ENCODE measurements at places on chromosomes 16 and 17.

DNA sequence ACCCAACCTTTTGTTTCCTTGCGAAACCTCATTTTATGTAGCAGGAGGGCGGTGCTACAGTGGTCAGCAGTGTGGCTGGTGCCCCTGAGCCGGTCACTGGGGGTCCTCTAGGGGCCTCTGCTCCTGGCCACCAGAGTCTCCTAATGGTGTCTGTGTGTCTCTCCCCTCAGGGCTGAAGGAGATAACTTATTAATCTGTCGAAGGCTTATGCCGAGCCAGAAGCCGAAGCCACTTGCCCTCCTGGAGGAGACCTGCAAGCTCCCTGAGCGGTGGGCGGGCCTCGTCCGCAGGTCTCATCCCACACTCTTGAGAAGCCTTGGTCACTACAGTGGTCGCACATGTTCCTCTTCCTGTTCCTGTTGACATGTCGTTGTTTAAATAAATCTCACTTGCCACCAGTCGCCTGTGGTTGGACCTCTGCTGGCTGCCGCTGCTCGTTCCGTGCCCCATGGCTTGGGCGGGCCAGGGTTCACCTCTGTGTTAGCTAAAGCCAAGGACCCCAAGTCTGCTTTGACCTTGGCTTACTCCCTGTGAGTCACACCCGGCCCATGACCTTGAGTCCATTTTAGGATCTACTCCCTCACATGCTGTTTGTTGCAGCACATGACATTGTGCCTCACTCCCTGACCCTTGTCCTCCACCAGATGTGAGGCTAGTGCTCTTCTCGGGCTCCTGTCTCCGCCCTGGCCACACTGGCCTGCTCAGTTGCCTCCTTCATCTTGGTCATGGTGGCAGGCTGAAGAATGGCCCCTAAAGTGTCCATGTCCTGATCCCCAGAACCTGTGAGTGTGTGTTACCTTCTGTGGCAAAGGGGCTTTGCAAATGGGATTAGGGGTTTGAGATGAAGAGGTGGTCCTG is 38.7 kb upstream of the AQP8 start:
- DNase-seq: peak; percentile 31

DNA sequence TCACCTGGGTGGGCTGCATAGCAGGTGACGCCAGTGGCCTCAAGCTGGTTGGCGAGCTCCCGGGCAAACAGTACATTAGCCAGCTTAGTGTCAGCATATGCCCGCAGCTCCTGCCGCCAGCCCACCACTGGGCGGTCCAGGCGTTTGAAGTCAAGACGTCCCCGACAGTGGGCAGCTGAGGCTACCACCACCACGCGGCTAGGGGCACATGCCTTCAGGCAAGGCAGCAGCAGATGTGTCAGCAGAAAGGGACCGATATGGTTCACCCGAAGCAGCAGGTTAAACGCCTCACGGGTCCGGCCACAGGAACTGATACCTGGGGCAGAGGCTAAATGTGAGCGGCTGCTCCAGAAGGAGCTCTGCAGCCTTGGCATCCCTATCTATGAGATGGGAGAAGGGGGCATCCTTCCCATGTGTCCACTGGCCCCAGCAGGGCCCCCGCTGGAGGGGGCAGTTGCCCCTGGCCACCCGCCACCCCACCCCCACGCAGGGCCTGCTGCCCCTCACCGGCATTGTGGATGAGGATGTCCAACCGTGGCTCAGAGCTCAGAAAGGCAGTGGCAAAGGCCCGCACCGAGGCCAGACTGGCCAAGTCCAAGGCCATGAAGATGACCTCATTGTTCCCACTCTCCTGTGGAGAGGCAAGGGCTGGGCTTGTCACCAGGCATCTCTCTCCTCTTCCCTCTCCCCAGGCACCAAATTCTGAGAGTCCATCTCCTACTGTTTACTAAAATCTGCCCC is 1.7 kb downstream of the DHRS13 start:
- DNase-seq: no peak

DNA sequence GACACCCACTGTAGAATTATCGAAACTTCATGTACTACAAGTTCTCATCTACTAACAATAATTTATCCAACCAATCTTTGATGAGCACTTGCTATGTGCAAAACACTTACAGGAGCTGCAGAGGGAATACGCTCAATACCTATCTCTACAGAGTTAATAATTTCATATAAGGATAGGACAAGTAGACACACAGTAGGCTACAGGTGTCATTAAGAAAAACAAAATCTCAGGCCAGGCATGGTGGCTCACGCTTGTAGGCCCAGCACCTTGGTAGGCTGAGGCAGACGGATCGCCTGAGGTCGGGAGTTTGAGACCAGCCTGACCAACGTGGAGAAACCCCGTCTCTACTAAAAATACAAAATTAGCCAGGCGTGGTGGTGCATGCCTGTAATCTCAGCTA is 91.3 kb upstream of the PLEKHM1 start:
- DNase-seq: no peak

- no peak for DNase-seq
These were observed 22.3 kb upstream of the MMD start for GRCh38 chr17:55443904-55444303.

- DNase-seq: no peak
These were observed 201.5 kb downstream of the KCNJ2 start for GRCh38 chr17:70370816-70371215.

DNA sequence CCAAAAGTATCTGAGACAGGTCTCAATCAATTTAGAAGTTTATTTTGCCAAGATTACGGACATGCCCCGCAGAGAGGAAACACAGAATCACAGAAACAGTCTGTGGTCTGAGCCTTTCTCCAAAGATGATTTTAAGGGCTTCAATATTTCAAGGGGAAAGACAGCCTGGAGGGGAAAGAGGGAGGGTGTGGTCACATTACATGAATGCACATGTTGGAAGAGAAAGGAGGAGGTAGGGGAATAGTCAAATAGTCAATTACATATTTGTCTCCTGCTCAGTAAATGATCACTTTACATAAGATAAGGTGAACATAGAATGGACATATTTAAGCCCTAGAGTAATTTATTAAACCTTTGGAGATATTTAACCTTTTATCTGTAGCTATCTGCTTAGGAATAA is 12.3 kb downstream of the UNC45B start:
- DNase-seq: no peak

GRCh38 chr16:13348416-13348815 is 447.0 kb downstream of the SHISA9 start:
- no peak for DNase-seq

- DNase-seq: no peak
These were observed 35.5 kb upstream of the ZC3H18 start for GRCh38 chr16:88534638-88535190.

DNA sequence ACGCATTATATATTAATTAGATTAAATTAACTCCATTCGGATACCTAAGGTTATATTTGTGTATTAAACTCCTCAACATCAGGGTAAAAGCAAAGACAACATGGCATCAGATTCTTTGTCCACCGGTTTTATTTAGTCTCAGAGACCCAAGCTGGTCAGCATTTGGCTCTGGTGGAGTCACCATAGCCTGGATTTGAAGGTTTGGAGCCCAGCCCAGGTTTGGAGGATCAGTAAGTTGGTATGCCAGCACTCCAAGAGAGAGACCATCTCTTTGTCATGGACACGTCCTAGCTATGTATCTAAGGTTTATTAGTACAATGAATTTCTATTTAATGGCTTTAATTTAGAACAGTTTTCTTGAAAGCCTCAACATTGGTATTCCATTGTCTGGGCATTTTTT is 328.4 kb upstream of the RBFOX1 start:
- no peak for DNase-seq

- no peak for DNase-seq
These were observed 60.4 kb downstream of the PLXDC1 start for GRCh38 chr17:39090908-39091665.

- DNase-seq: no peak
These were observed 56.9 kb upstream of the DOC2B start for GRCh38 chr17:238071-238963.

GRCh38 chr17:79001190-79002020 is 8.2 kb downstream of the CANT1 start:
- no peak for DNase-seq

GRCh38 chr17:80845069-80845862 is 146.4 kb upstream of the CHMP6 start:
- DNase-seq: no peak

GRCh38 chr16:72357910-72358309 is 186.0 kb upstream of the PMFBP1 start:
- no peak for DNase-seq

- no peak for DNase-seq
These were observed 22.8 kb downstream of the GLG1 start for GRCh38 chr16:74583926-74584666.

GRCh38 chr17:50051082-50051576 is 4.8 kb upstream of the ITGA3 start:
- DNase-seq: no peak

GRCh38 chr17:51840688-51841087 is 317.8 kb downstream of the CA10 start:
- no peak for DNase-seq

DNA sequence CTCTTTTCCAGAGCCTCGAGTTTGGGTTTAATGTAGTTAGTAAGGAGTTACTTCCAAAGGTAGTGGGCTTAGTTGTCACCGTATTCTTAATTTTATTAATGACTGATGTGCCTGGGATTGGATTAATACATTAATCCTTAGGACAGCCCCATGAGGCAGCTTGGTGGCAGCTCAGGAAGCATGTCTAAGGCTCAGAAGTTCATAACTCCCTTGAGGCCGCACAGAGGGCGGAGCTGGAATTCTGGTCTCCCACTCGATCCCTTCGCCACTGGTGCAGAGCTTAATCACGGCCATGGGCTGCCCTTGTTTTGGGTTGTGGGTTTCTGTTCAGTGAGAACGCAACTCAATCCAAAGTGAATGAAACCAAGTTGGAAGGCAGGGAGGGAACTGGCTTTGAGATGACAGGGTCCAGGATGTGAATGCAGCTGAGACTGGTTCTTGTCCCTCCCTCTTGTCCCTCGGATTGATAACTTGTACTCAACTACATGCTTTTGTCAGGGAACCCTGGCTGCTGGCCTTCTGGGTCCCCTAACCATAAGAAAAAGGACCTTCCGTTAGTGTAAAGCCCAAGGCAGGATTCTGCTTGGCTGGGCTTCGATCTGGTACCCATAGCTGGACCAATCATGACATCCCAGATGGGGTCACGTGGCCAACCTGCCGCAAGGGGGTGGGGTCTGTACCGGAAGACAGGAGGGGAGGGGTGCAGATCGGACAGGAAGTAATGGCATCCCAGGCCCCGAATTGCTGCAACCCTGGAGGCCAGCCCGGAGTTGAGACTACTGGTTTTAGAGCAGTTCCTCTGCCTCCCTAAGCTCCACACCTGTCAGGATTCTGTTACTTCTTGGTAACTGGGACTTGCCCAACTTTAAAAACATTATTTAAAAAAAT is 45.4 kb downstream of the SNX20 start:
- no peak for DNase-seq

DNA sequence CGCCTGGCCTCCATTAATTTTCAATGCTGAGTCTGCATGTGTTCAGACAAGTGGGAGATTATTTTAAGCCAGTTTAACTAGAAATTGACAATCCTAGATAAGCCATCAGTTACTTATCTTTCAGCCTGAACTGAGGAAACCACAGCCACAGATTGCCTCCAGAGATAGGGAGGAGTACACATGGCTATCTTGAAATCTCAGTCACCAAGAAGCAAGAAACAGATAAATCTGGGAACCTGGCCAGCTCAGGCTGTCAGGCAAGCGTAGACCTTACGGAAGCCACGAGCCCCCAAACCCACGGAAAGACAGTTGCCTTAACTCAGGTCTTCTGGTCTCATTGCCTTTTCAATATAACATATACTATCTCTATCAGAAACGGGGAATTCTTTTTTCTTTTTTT is 2.0 kb upstream of the GLG1 start:
- DNase-seq: no peak

- DNase-seq: no peak
These were observed 16.3 kb downstream of the AXIN1 start for GRCh38 chr16:336269-336668.

DNA sequence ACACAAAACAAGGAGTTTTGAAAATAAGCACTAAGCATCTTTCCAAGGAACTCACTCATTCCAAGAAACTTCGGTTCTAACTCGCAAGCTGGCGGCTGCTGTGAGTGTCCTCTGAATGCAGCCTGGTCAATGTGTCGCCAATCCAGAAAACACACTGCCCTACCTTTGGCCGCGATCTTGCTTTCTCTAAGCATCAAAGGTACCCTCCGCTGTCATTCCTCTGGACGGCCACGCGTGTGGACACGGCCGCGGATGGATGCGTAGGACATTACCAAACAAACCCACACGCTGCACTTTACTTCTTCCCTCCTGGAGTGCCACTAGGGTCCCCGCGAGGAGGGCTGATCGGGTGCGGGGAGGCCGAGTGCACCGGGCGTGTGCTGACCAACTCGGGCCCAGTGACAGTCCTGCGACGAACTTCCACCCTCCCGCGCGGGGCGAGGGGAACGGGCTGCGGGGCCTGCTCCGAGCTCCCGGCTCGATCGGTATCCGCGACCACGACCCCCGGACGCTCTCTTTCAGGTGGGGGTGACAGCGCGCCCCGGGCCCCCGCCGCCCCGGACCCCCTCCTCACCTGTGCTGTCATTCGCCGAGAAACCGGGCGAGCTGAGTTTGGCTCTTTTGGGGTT is 1.1 kb downstream of the CREBBP start:
- DNase-seq: no peak

DNA sequence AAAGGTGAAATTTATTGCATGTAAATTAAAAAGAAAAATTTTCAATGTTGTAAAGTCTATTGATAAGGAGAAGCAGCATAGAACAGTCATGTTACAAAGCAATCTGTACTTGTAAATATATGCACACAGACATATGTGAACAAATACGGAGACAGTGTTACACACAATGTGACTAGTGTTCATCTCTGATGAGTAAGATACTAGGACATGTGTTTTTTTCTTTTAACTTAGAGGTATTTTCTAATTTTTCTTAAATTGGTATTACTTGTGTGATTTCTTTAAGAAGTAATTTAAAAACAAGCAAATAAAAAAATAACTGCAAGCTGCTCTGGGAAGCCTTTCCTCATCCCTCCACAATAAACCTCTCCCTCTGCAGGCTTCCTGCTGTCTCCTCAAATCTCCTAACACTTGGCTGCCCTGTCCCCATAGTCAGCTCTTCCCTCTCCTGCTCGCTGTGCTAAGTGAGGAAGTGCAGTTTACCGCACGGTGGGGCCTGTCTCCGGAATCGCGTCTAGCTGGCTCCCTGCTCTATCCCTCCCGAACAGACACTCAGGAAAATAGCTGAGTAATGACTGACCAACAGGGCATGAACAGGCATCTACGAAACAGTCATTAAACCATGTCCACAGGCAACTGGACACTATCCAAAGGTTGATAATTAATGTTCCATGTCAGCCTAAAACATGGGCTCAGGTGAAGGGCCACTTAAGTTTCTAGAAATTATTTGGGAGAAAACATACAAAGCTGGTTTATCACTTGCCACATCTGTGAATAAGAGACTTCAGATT is 35.9 kb downstream of the CMTM4 start:
- no peak for DNase-seq

- DNase-seq: peak; percentile 93
These were observed 88.3 kb upstream of the GSE1 start for GRCh38 chr16:85524630-85525419.
